ENCODE measurements at places on chromosomes 13 and 19. TPM values are rescaled to one million over a fixed set of nuclear protein-coding genes. Genes with fewer than 3 reads are reported as not detected.

GRCh38 chr13:97002581-97002980, 8.3 kb upstream of the OXGR1 start:
- H3K27ac ChIP-seq = no peak overlapping the region
- no peaks in the 10 kb centered on the region for H3K36me3 ChIP-seq
- peaks cover 30% of the 10 kb centered on the region for H3K27me3 ChIP-seq
- H3K4me3 ChIP-seq = no peak overlapping the region

GRCh38 chr19:37466798-37467607, at the start of gene ZNF569:
ZNF569 (minus strand) TSS chr19:37467444; CDS start chr19:37444921, 22,523 bp downstream.
- H3K4me1 ChIP-seq = peaks cover 29% of the 10 kb centered on the region
- peaks cover 22% of the 10 kb centered on the region for H3K36me3 ChIP-seq
- H3K27ac ChIP-seq = peak within 1 kb of the TSS; percentile 94
- peak within 1 kb of the TSS; percentile 92 for H3K4me3 ChIP-seq
- no peaks in the 10 kb centered on the region for H3K27me3 ChIP-seq

GRCh38 chr13:30024125-30024865, 173.9 kb upstream of the UBL3 start:
- no peak overlapping the region for H3K27ac ChIP-seq
- no peaks in the 10 kb centered on the region for H3K36me3 ChIP-seq
- H3K4me3 ChIP-seq = no peak overlapping the region
- peaks cover 2% of the 10 kb centered on the region for H3K4me1 ChIP-seq
- DNase-seq = no peak

DNA sequence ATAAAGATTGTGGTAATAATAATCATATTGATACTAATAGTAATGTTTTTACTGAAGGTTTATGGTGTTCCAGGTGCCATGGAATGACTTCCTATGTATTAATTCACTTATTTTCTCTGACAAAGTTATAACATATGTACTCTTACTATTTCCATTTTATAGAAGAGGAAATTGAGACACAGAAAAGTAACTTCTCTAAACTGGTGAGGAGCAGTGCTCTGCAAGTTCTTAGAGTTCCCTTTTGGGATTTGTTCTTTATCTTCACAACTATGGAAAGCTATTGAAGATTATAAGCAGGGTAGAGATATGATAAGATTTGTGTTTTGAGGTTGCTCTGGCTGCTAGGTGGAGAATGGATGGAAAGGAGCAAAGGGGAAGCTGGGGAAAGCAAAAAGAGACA, 83.9 kb upstream of the OLFM4 start:
- H3K27me3 ChIP-seq = peaks cover 3% of the 10 kb centered on the region
- no peak overlapping the region for H3K27ac ChIP-seq
- no peaks in the 10 kb centered on the region for H3K36me3 ChIP-seq
- no peaks in the 10 kb centered on the region for H3K4me1 ChIP-seq

GRCh38 chr19:5002143-5002542, 33.2 kb downstream of the KDM4B start:
- no peaks in the 10 kb centered on the region for H3K27me3 ChIP-seq
- peaks cover 5% of the 10 kb centered on the region for H3K36me3 ChIP-seq
- peaks cover 3% of the 10 kb centered on the region for H3K4me1 ChIP-seq
- H3K27ac ChIP-seq = no peak overlapping the region
- DNase-seq = no peak

- no peak for DNase-seq
- no peak overlapping the region for H3K27ac ChIP-seq
- peaks cover 27% of the 10 kb centered on the region for H3K4me1 ChIP-seq
- H3K4me3 ChIP-seq = no peak overlapping the region
- no peaks in the 10 kb centered on the region for H3K36me3 ChIP-seq
Measured at GRCh38 chr19:49515767-49516166, 3.3 kb downstream of the FCGRT start.

DNA sequence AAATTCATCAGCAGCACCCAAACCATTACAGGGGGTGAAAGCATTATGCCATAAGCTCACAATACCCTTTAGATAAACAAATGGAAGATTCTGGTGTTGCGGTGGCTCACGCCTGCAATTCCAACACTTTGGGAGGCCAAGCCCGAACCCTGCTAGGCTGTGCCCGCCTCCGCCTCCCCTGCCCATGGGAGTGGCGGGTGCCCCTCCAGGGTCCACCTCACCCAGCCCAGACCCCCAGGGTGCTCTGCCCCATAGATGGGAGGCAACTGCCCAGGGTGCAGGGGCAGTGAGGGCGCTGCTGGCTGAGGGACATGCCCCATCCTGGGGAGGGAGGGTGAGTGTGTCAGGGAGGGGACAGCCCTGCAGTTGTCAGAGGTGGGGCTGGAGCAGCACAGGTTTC, 10.0 kb upstream of the SIGLECL1 start:
- H3K27ac ChIP-seq = no peak overlapping the region
- no peaks in the 10 kb centered on the region for H3K36me3 ChIP-seq
- H3K4me3 ChIP-seq = no peak overlapping the region
- no peak for DNase-seq
- H3K4me1 ChIP-seq = peaks cover 2% of the 10 kb centered on the region

- H3K27ac ChIP-seq = no peak overlapping the region
- peaks cover 19% of the 10 kb centered on the region for H3K4me1 ChIP-seq
- no peaks in the 10 kb centered on the region for H3K36me3 ChIP-seq
Measured at GRCh38 chr19:2252797-2253105, 3.5 kb downstream of the JSRP1 start.

- H3K4me1 ChIP-seq = peaks cover 61% of the 10 kb centered on the region
- peaks cover 47% of the 10 kb centered on the region for H3K27me3 ChIP-seq
- H3K27ac ChIP-seq = no peak overlapping the region
- peak overlapping the region; percentile 57 for H3K4me3 ChIP-seq
- H3K36me3 ChIP-seq = peaks cover 5% of the 10 kb centered on the region
Measured at GRCh38 chr13:50222569-50223332, 207.5 kb downstream of the KCNRG start.

DNA sequence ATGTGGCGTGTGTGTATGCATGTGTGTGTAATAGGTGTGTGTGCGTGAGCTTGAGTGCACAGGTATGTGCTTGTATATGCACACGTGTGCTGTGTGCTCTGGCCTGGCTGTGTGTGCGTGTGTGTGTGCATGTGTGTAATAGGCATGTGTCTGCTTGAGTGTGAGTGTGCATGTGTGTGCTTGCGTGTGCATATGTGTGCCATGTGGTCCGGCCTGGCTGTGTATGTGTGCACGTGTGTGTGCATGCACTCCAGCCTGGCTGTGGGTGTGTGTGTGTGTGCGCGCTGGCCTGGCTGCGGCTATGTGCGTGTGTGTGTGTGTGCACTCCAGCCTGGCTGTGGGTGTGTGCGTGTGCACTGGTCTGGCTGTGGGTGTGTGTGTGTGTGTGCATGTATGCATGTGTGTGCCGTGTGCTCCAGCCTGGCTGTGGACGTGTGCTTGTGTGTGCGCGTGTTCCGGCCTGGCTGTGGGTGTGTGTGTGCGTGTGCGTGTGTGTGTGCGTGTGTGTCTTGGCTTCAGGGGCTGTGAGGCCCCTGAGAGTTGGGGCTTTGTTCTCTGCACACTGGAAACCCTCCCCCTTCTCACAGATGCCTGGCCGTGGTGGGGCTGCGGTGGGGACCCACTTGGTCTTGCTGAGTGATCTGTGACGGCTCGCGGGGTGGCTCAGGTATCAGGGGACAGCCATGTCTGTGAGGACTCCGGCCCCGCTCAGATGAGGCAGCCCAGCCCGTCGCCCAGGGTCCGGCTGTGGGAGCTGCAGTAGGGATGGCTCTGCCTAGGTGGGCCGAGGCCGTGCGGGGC, 8.2 kb downstream of the SPPL2B start:
- no peak overlapping the region for H3K27ac ChIP-seq
- no peaks in the 10 kb centered on the region for H3K27me3 ChIP-seq
- H3K4me1 ChIP-seq = peaks cover 17% of the 10 kb centered on the region
- no peak overlapping the region for H3K4me3 ChIP-seq
- peaks cover 8% of the 10 kb centered on the region for H3K36me3 ChIP-seq
- no peak for DNase-seq

GRCh38 chr19:35119578-35120155, 4.0 kb downstream of the FXYD3 start:
- H3K36me3 ChIP-seq = no peaks in the 10 kb centered on the region
- no peak overlapping the region for H3K4me3 ChIP-seq
- no peaks in the 10 kb centered on the region for H3K27me3 ChIP-seq
- no peak for DNase-seq
- peaks cover 12% of the 10 kb centered on the region for H3K4me1 ChIP-seq

GRCh38 chr13:80010286-80010831, 330.6 kb downstream of the SPRY2 start:
- H3K27ac ChIP-seq = no peak overlapping the region
- H3K27me3 ChIP-seq = no peaks in the 10 kb centered on the region
- DNase-seq = no peak
- no peaks in the 10 kb centered on the region for H3K4me1 ChIP-seq
- no peak overlapping the region for H3K4me3 ChIP-seq

DNA sequence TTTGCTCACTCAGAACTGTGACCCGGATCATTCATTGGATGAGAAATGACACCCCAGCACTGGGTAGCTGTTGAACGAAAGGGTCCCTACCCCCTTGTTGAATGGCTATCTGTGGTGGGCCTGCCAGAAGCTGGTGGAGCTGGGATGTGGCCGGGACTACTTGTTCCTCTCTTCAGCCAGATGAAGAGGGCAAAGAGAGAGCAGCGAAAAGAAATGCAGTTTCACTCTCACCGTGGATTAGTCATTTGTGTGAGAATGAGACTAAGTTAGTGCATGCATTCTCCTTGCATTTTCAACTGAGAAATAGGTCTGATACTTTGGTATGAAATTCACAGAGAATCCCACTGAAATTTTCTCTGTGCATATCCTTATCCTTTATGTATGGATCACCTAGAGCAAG, 553.1 kb downstream of the IRS2 start:
- H3K4me1 ChIP-seq = no peaks in the 10 kb centered on the region
- no peaks in the 10 kb centered on the region for H3K36me3 ChIP-seq
- no peak overlapping the region for H3K4me3 ChIP-seq
- H3K27me3 ChIP-seq = peaks cover 18% of the 10 kb centered on the region
- H3K27ac ChIP-seq = no peak overlapping the region

The ZNF431 gene
- 16.9 TPM for total RNA-seq

The CABP5 gene
- total RNA-seq = not detected

The CGB2 gene
- total RNA-seq = not detected

The SLITRK1 gene
- not detected for total RNA-seq

The TEX26 gene
- total RNA-seq = not detected

The KANK2 gene
- total RNA-seq = 2.0 TPM

The CRB3 gene
- 1.6 TPM for total RNA-seq

Data from activated CD4-positive, alpha-beta memory T cell treated with anti-CD3 and anti-CD28 coated beads for 36 hours (primary cell).